Stimulated activated CD4-positive, alpha-beta T cell treated with anti-CD3 and anti-CD28 coated beads, Interleukin-1b, Interleukin-23, amount 100 ng/mL, for 24 hours (primary cell): ENCODE measurements at places on chromosomes 7 and 10.

DNA sequence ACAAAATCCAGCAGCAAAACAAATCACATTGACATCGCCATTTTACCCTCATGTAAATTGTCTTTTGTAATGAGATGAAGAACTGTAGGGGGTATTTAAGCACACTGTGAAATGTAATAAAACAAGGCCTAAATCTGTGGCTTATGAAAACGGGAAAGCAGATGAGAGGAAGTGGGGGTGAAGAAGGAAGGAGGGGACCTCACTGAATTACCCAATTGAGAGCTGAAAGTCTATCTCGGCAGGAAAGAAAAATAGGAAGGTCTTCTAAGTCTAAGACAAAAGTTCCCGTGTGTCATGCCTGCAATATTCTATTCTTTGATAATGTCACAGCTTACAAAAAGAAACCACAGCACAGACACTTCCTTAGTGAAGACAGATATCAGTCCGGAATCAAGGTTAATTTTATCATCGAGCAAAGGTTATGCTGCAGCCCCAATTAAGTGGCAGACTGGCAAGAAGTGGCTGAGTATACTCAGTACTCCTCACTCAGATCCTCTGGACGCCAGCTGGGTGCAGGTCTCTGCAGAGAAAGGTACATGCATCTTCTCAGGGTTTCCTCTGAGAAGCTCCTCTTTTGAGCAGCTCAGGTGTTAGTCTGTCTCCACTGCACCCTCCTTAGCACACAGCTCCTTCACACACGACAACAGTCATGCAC lies 239.7 kb downstream of the FANK1 start:
- DNase-seq: no peak

DNA sequence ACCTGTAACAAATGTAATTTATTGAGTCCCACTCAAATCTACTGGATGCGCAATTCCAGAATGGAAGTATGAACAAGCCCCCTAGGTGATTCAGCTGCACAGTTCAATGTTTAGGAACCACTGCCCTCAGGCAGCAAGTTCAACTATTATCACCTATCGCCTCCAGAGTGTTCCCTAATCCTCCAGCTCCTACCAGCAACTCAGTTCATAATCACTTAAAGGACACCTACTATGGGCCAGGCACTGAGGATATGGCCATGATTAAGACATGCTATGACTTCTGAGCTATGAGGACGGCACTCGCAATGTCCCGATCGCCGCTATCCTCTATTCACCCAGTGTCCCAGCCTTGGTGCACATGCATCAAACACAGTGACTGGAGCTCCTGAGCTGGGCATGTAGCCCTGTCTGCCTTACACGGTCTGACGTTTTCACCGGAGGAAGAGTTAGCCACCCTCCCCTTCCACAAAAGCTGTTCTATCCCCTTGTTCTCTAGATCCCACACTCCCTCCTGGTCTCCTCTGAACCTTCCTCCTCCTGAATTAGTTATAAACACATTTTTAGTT lies 22.3 kb downstream of the RHEB start:
- DNase-seq: no peak

GRCh38 chr10:100600218-100600617 lies 64.5 kb downstream of the HIF1AN start:
- DNase-seq: no peak

DNA sequence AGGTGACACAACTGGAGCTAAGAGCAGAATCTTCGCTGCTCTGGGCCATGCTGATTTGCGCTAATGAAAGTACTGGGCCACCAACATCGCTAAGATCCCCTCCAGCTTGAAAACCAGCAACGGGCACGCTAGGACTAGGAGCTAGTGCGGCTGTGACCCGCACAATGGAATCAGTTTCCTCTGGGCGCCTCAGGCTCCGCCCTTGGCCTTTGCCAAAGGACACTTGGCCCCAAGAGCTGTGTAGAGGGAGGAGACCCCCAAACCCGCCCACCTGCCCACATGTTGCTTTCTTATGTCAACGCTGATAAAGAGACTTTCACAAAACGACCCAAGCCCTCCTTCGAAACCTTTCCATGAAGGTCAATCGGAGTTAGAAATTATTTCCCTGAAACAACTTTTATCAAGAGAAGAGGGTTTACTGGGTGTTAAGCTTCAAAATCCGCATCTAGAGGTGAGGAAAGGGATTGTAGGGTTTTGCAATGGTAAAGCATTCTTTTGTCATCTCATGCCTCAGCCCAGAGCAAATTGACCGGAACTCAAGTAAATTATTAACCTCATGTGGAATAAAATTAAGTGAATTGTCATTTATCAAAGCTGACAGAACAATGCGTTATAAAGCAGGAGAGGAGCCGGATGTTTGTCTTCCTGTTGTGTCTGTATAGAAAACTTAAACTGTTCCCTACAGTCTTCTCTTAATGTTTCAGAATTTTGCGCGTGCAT lies 9.4 kb downstream of the ABCB5 start:
- DNase-seq: no peak

DNA sequence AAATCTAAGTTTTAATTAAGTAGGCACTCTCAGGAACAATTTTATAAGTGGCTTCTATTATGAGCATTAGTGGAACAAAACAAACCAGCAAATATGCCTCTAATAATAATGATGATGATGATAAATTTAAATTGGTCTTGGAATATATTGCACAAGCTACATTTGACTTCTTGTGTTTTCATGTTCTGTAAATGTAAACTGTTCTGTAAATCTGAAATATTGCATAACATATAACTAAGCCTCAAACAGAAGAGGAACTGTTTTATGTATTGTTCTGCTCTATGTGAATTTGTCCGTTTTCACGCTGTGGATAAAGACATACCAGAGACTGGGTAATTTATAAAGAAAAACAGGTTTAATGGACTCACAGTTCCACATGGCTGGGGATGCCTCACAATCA lies 625.2 kb upstream of the CELF2 start:
- no peak for DNase-seq

- DNase-seq: no peak
Measured at GRCh38 chr10:120327675-120328074, 129.4 kb upstream of the PLPP4 start.

DNA sequence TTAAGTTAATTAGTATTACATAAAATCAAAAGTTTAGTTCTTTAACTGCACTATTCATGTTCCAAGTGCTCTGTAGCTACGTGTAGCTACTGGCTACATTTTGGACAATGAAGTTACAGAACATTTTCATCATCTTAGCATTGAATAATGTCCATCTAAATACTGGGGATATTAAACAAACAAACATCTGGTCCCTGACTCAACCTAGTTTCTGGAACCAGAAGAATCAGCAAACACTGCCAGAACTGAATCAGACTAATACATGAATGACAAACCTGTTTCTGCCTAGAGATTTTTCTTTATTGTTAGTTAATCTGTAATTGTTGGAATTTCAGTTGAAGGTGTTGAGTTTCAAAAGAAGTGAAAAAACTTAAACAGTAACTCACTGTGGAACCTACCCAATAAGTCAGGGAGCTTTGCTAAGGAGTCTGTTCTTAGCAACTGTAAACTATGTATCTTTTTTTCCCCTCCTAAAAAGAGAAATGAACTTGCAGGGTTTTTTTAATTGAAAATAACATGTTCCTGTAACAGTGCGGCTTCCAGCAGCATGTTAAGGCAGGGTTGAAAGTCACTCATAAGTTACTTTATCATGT lies 58.3 kb downstream of the CDK13 start:
- no peak for DNase-seq

DNA sequence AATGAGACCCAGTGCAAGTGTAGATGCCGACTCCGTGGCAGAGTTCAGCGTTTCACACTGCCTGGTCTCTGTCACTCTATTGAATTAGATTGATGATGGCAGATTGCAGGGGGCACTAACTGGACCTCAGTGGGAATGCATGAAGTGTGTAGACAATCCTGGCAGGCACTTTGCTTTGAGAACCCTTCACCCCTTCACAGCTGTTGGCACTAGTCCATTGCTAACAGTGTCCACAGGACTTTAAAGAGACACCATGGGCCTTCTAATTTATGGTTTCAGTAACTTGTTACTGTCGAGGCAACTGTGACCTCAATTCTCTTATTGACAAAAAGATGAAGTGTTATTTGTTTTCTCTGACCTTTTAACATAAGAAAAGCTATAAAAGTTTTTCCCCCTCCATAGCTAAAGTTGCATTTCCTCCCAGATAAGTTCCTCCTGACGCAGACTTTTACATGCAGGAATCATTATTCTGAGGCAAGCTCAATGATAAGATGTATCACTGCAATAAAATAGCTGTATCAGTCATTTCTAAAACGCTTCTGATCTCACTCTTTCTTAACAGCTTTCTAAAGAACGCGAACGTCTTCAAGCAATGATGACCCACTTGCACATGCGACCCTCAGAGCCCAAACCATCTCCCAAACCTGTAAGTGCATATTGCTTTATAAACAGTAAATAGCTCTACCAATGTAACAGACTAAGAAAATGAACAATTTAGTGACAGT lies 238.9 kb downstream of the FOXP2 start:
- no peak for DNase-seq

DNA sequence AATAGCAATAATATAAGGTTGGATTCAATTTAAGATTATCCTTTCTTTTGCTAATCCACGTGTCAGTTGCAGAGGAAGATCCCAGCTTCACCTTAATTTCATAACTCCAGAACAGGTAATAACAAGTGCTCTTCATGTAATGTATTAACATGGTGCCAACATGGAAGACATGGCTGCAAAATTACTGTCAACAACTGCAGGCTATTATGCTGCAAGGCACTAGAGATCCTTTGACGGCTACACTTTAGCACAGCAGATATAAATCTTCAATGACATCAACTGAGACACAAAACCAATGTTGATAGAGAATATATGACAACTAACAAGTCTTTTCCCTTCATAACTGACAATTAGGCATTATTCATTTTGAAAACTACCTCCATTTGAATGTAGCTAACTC lies 96.1 kb downstream of the RNF133 start:
- DNase-seq: no peak

- DNase-seq: no peak
Measured at GRCh38 chr7:130384371-130384801, 4.1 kb downstream of the CPA1 start.

GRCh38 chr10:103870516-103870915 lies 15.1 kb upstream of the SH3PXD2A start:
- no peak for DNase-seq

- no peak for DNase-seq
Measured at GRCh38 chr10:113443141-113443925, 109.5 kb upstream of the HABP2 start.

GRCh38 chr10:65910209-65910608 lies 1015.6 kb upstream of the LRRTM3 start:
- no peak for DNase-seq

GRCh38 chr10:13329565-13329964 lies 18.5 kb downstream of the SEPHS1 start:
- no peak for DNase-seq

DNA sequence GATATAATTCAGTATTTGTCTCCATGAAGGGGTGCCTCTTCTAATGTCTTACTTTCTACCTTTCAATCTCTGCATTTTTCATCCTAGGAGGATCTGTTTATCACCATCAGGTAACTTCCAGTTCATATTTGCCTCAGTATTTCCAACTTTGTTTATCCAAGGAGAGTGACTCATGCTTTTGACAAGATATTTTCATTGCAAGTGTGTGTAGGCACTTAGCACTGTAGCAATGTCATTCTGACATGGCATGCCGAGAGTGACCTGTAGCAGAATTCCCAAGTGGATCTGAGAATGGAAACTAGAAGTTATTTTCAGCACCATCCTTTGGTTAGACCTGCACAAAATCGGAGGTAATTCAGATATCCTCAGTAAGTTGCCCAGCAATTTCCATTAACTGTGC lies 129.9 kb downstream of the INHBA start:
- DNase-seq: no peak

GRCh38 chr10:35398355-35398754 lies 62.0 kb downstream of the CCNY start:
- no peak for DNase-seq

GRCh38 chr10:110871298-110872084 lies at the start of gene PDCD4:
Gene PDCD4, plus strand, starts transcription at chr10:110871928. Its CDS starts 4,100 bp downstream, at chr10:110876028.
- DNase-seq: peak; percentile 83

- DNase-seq: no peak
Measured at GRCh38 chr10:34339816-34340553, 475.1 kb downstream of the PARD3 start.

GRCh38 chr10:67602268-67602950 lies 93.6 kb downstream of the CTNNA3 start:
- no peak for DNase-seq

DNA sequence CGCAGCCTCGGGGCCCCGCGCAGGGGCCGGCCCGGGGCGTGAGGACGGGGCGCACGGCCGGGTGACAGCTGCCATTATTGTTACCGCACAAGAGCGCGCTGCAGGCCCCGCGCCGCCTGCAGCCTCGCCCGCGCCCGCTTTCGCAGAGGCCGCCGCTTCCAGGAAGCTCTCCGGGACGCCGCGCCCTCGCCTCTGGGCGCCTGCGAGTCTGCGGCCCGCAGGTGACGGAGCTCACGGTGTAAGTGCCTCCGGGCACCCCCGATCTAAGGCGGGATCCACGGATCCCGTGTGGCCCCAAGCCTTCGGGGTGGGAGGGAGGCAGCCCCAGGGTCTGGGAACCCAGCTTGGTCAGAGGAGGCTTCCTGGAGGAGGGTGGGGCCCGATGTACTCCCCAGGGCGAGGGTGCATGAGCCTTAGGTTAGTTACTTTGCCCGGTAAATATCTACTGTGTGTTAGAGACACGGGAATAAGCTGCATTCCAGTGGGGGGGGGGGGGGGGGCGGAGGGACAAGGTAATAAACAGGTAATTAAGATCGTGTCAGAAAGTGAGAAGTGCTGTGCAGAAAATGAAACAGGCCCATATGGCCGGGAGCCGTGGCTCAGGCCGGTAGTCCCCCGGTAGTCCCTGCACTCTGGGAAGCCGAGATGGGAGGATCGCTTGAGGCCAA lies 638 bp downstream of the IQCE start:
- DNase-seq: peak; percentile 14

GRCh38 chr7:113774182-113774807 lies 144.5 kb downstream of the PPP1R3A start:
- DNase-seq: no peak

GRCh38 chr7:78479348-78479747 lies 680.8 kb downstream of the PHTF2 start:
- no peak for DNase-seq

GRCh38 chr7:100603726-100604027 lies 1.5 kb downstream of the PCOLCE start:
- DNase-seq: no peak

DNA sequence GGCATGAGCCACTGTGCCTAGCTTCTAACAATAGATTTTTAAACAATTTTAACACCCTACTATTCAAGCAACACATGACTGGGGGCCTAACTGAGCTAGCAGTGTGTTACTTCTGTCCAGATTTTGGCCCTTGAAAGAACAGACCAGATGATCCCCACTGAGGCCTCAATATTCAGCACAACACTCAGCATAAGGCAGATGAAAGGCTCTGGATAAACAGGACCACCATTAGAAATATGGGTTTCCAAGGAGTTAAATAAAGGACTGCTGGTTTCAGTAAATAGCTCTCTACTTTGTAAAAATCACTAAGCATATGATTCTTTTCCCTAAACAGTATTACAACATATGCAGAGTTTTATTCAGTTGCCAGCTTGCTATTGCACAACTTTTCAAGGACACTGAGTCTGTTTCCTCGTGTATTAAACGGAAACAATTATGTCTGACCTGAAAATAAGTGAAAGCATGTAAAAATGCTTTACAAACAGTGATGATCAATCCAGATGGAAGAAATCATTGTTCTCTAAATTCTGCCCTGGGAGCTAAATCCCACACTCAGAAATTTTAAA lies 23.8 kb upstream of the FZD1 start:
- no peak for DNase-seq
